ENCODE measurements at places on chromosomes 2 and 18. TPM values are rescaled to one million over a fixed set of nuclear protein-coding genes. Genes with fewer than 3 reads are reported as not detected.

Gene KRTCAP3
- total RNA-seq: 10.0 TPM

Gene RAX
- total RNA-seq: not detected

GRCh38 chr2:11907190-11907589, 160.8 kb downstream of the LPIN1 start:
- DNase-seq: no peak
- no peaks in the 10 kb centered on the region for H3K27me3 ChIP-seq
- no peaks in the 10 kb centered on the region for H3K36me3 ChIP-seq
- H3K4me1 ChIP-seq: peaks cover 24% of the 10 kb centered on the region

DNA sequence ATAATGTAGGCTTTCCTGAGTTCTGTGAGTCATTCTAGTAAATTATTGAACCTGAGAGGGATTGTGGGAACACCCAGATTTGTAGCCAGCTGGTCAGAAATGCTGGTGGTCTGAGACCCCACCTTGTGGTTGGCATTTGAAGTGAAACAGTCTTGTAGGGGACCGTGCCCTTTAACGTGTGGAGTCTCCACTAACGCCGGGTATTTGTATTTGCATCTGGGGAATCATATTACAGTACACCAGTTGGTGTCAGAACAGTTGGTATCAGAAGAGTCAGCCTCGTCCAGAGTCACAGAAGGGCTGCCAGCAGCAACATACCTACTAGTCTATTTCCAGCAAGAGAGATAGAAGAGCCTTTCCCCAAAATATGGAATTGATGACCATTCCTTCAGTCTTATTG, 38.3 kb upstream of the PTPN4 start:
- H3K27ac ChIP-seq: no peak overlapping the region
- H3K4me1 ChIP-seq: no peaks in the 10 kb centered on the region
- no peak overlapping the region for H3K4me3 ChIP-seq
- no peaks in the 10 kb centered on the region for H3K27me3 ChIP-seq

GRCh38 chr2:96102596-96103186, 13.7 kb downstream of the ADRA2B start:
- H3K27ac ChIP-seq: no peak overlapping the region
- peaks cover 2% of the 10 kb centered on the region for H3K4me1 ChIP-seq
- DNase-seq: peak; percentile 11
- no peak overlapping the region for H3K4me3 ChIP-seq
- H3K36me3 ChIP-seq: peaks cover 2% of the 10 kb centered on the region

Gene CDH2
- not detected for total RNA-seq

Gene TBC1D8
- 4.7 TPM for total RNA-seq

DNA sequence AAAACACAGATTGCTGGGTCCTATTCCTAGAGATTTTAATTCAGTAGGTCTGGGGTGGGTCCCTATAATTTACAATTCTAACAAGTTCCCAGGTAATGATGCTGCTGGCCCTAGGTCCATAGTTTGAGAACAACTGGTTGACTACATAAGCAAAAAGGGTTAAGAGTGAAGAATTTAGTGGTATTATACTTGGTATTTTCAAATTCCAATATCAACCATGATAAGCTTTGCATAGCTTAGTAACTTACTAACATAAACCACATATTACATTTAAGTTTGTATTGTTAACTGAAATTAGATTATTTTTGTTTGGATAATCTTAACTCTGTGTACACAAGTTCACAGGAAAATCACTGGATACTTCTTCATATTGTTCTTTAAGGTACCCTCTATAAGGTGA, 862.9 kb upstream of the ACVR2A start:
- H3K4me3 ChIP-seq: no peak overlapping the region
- H3K4me1 ChIP-seq: peaks cover 9% of the 10 kb centered on the region
- no peaks in the 10 kb centered on the region for H3K27me3 ChIP-seq
- no peak overlapping the region for H3K27ac ChIP-seq

DNA sequence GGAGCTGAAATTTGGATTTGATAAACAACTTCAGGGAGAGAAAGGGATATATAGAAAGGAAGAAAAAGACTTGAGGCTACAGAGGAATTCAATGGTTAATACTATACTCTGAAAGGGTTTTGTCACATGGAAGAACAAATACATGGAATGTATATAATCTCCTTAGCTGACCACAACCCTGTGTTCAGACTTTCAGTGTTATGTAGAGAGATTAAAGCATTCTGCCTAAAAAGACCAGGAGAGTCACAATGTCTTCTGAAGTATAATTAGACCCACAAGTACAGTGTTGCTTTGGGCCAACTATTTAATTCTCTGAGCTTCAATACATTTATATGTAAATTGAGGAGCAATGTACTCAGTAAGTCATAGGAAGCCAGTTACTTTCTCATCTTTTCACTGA, 123.8 kb upstream of the FSHR start:
- no peaks in the 10 kb centered on the region for H3K36me3 ChIP-seq
- H3K27me3 ChIP-seq: no peaks in the 10 kb centered on the region
- no peak overlapping the region for H3K27ac ChIP-seq
- H3K4me1 ChIP-seq: no peaks in the 10 kb centered on the region

Gene DSG1
- total RNA-seq: not detected

Gene ALPI
- not detected for total RNA-seq

GRCh38 chr18:12843420-12844350, 40.4 kb downstream of the PTPN2 start:
- peak overlapping the region; percentile 64 for H3K27ac ChIP-seq
- H3K4me1 ChIP-seq: peaks cover 50% of the 10 kb centered on the region
- no peaks in the 10 kb centered on the region for H3K27me3 ChIP-seq

Gene KYNU
- total RNA-seq: 43.8 TPM

GRCh38 chr2:42195559-42195958, 26.4 kb downstream of the EML4 start:
- H3K27me3 ChIP-seq: no peaks in the 10 kb centered on the region
- H3K4me3 ChIP-seq: no peak overlapping the region
- no peak for DNase-seq
- H3K36me3 ChIP-seq: peaks cover 22% of the 10 kb centered on the region

DNA sequence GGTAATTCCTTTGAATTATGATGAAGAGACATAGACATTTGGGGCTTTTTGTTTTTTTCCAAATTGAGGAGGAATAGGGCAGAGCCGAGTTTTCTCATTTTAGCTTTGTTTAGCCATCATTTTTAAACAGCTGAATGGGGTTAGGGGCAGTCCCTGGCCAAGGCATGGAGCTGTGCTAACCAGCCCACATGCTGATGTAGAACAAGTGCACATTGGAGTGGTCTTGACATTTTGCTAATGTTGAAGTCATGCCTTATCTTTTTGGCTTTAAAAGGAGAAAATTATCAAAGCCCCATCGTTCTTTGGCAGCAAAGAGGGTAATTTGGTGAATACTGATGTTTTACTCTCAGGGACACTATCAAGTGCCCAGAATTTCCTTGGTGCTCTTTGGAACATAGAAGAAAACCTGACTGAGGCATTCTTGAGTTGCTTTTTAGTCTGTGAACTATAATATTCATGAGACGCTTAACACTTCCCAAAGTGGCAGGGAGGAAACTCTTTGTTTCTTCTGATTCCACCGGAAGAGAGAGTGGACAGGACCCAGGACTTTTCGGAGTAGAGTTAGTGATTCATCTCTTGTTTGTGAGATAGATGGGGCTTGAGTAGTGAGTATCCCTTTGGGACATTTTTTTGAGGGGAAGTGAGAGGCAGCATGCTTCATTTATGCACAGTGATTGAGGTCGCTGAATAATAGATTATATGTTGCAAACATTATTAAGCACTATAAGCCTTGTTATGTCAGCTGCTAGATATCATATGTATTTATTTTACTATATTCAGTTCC, 45.0 kb downstream of the MTA3 start:
- no peak for DNase-seq
- H3K27me3 ChIP-seq: no peaks in the 10 kb centered on the region
- H3K4me3 ChIP-seq: no peak overlapping the region

Gene TOGARAM2
- total RNA-seq: not detected

GRCh38 chr18:32831781-32832180, 59.0 kb upstream of the KLHL14 start:
- no peaks in the 10 kb centered on the region for H3K4me1 ChIP-seq
- no peak for DNase-seq
- H3K36me3 ChIP-seq: no peaks in the 10 kb centered on the region
- H3K27me3 ChIP-seq: no peaks in the 10 kb centered on the region

DNA sequence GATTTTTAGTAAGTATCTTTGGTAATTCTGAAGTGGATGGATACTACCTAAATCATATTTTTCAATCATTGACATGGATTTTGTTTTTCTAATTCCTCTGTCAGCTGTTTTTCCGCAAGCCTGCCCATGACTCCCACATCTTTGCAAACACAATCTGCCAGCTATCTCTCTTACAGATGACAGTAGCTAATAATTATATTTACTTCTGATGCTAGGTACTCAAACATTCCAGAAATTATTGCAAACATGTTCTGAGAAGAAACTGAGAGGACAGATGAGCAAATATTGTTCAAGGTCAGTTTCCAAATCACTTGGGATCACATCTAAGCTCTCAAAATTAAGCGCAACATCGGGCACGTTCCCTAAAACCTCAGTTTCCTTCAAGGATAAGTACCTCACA, 270.0 kb upstream of the CDH19 start:
- no peaks in the 10 kb centered on the region for H3K27me3 ChIP-seq
- no peak overlapping the region for H3K4me3 ChIP-seq
- no peak for DNase-seq
- H3K4me1 ChIP-seq: no peaks in the 10 kb centered on the region
- no peak overlapping the region for H3K27ac ChIP-seq

Gene TTR
- total RNA-seq: not detected

DNA sequence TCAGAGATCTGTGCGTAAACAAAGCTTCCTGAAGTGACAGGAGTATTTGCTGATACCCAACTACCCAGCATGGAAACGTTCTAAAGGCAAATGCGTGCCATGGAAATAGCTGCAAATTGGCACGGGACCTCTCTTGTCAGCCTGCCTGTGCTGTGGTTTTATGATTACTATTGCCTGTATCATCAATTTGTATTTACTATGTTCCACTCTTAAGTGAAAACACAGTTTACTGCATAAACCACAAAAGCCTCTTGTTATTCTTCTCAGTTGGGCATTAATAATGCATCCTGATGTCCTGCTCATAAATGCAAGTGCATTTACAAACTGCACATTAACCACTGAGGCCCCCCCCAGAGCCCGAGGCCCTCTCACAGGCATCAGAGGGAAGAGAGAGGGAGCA, 196.6 kb upstream of the SLC35G4 start:
- no peak for DNase-seq
- no peaks in the 10 kb centered on the region for H3K4me1 ChIP-seq
- H3K36me3 ChIP-seq: no peaks in the 10 kb centered on the region
- H3K4me3 ChIP-seq: no peak overlapping the region
- no peak overlapping the region for H3K27ac ChIP-seq

GRCh38 chr18:46401486-46402070, 255.4 kb downstream of the LOXHD1 start:
- no peak overlapping the region for H3K4me3 ChIP-seq
- H3K4me1 ChIP-seq: no peaks in the 10 kb centered on the region
- peaks cover 8% of the 10 kb centered on the region for H3K27me3 ChIP-seq
- no peaks in the 10 kb centered on the region for H3K36me3 ChIP-seq
- no peak overlapping the region for H3K27ac ChIP-seq

DNA sequence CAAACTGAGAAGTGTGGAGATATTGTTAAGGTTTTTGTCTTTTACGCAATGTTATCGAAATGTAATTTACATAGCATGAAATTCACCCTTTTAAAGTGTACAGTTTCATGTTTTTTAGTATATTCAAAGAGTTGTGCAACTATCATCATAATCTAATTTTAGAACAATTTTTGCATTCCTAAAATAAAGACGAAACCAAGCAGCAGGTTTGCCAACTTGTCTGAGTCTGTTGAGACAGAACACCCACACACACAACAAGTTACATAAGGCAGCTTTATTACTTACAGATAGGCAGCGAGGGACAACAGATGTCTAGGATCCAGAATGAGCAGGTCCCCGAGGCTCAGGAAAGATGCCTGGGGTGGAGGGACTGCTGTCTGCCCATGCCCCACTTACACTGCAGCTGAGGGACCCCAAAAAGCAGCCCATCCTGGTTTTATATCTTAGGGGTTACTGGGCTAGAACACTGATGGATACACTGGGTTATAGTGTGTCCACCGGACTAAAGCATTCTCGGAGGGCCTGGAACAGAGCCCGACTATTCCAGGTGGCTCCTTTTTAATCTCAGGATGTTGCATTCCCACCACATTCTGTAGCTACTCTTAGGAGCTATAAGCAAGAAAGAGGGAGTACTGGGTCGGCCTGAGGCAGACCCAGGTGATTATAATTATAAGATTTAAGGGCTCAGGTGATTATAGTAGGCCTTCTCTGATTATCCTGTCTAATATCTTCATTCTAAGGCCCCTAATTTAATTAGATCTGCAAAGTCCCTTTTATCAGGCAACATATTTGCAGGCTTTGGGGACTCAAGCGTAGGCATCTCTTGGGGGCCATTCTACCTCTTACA, 150.2 kb upstream of the DOK6 start:
- DNase-seq: no peak
- no peaks in the 10 kb centered on the region for H3K36me3 ChIP-seq
- H3K4me3 ChIP-seq: no peak overlapping the region
- H3K27me3 ChIP-seq: no peaks in the 10 kb centered on the region
- H3K4me1 ChIP-seq: no peaks in the 10 kb centered on the region
- no peak overlapping the region for H3K27ac ChIP-seq

DNA sequence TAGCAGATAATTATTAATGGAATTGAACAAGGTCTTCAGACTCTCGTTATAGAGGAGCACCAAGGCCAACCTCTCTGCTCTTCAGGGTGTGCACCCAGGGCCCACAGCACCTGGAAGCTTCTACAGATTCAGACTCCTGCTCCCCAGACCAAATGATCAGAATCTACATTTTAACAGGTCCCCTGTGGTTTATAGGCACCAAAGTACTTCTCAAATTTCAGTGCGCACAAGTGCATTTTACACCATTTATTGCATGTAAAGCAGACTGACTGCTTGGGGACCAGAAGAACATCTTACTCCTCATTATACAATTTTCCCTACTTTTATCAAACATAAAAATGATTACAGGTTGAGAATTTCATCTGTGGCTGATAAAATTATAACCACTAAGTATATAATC, 163.9 kb downstream of the COL4A4 start:
- H3K36me3 ChIP-seq: peaks cover 68% of the 10 kb centered on the region
- H3K27ac ChIP-seq: no peak overlapping the region
- H3K4me1 ChIP-seq: no peaks in the 10 kb centered on the region
- no peaks in the 10 kb centered on the region for H3K27me3 ChIP-seq
- H3K4me3 ChIP-seq: no peak overlapping the region
- no peak for DNase-seq

- DNase-seq: no peak
- H3K4me1 ChIP-seq: peaks cover 8% of the 10 kb centered on the region
- no peaks in the 10 kb centered on the region for H3K27me3 ChIP-seq
- no peak overlapping the region for H3K27ac ChIP-seq
Measured at GRCh38 chr2:187986390-187987105, 305.1 kb upstream of the GULP1 start.

- H3K4me1 ChIP-seq: peaks cover 2% of the 10 kb centered on the region
- H3K27me3 ChIP-seq: peaks cover 54% of the 10 kb centered on the region
- no peak within 1 kb of the TSS for H3K4me3 ChIP-seq
- no peaks in the 10 kb centered on the region for H3K36me3 ChIP-seq
- DNase-seq: no peak
Measured at GRCh38 chr18:57352271-57352701, at the start of gene ST8SIA3. ST8SIA3 (plus strand) TSS chr18:57352557; CDS start chr18:57352847, 290 bp downstream.

- DNase-seq: no peak
- peaks cover 40% of the 10 kb centered on the region for H3K36me3 ChIP-seq
- H3K4me1 ChIP-seq: peaks cover 5% of the 10 kb centered on the region
- no peak overlapping the region for H3K27ac ChIP-seq
- H3K27me3 ChIP-seq: no peaks in the 10 kb centered on the region
Measured at GRCh38 chr2:45439788-45440773, 171.0 kb downstream of the SRBD1 start.

- H3K27me3 ChIP-seq: peaks cover 3% of the 10 kb centered on the region
- DNase-seq: no peak
- no peaks in the 10 kb centered on the region for H3K4me1 ChIP-seq
- H3K4me3 ChIP-seq: no peak overlapping the region
- H3K36me3 ChIP-seq: no peaks in the 10 kb centered on the region
Measured at GRCh38 chr2:41927581-41928264, 120.1 kb upstream of the PKDCC start.
